GM19239 (cell line): ENCODE measurements at places on chromosomes 5 and 9.

DNA sequence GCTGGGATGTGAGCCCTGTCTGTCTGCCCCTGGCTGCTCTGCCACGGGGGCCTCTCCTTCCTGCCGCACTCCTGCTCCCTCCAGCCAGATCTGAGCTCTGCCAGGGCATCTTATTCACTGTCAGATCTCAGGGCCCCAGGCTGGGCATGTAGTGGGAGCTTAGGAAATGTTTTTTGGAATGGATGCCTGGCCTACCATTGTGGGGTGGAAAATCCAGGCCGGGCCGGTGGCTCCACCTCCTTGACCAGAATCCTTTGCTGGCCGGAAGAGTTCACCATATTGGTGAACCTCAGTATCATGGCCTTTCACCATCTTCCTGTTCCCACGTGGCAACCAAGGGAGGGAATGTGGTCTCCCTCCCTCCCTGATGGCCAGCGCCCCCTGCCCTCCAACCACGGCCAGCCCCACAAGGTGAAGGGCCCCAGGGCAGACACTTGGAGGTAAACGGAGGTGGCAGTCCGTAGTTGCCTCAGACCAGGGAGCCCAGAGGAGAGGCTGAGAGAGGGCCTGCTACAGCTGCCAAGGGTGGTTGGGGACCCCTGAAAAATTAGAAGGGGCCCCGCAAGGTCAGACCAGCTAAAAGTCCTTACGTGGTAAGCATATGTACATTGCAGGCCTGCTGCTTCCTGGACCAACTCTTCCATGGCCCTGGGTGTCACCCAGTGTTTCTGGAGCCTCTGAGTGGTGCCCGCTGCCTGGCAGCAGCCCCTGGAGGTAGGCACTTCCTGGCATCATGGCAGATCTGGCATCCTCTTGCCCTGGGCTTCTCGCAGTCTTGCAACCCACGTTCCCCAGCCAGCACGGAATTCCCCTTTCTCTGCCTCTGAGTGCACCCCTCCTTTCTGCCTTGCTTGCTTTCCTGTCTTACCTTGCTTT, 153.3 kb downstream of the RGS3 start:
- DNase-seq = no peak

GRCh38 chr5:52748590-52748989, 39.1 kb upstream of the ITGA1 start:
- no peak for DNase-seq

- no peak for DNase-seq
These were observed 53.7 kb downstream of the MTMR12 start for GRCh38 chr5:32259033-32259432.

- no peak for DNase-seq
These were observed 674 bp upstream of the TNFSF15 start for GRCh38 chr9:114806526-114806900.

- DNase-seq = no peak
These were observed 193.3 kb downstream of the PALM2AKAP2 start for GRCh38 chr9:109973336-109973735.

GRCh38 chr5:149855366-149855765, 89.2 kb downstream of the PDE6A start:
- no peak for DNase-seq

GRCh38 chr9:83166372-83166771, 103.4 kb upstream of the RASEF start:
- no peak for DNase-seq

GRCh38 chr9:89051421-89052025, 60.3 kb downstream of the S1PR3 start:
- DNase-seq = no peak
